Esophagus muscularis mucosa (tissue), 4 donors: ENCODE measurements at places on chromosomes 6 and 20. TPM values are rescaled to one million over a fixed set of nuclear protein-coding genes. Genes with fewer than 3 reads are reported as not detected.

DNA sequence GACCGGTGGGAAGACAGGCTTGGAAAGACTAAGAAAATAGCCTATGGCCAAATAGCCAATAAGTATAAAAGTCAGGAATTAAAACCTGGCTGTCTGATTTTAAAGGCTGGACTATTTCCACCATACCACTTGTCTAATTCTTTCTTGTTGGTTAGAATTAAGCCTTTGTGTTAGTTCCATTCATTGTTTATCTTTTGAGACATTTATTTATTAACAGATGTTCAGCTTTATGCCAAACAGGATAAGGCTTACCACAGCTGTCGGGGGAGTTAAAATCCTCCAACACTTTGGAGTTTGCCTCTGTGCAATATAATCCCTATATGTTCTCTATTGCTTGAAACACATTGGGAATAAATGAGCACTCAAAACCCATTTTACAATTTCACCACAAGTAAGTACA is 208.3 kb downstream of the TMEM200A start:
- DNase-seq = no peak

- no peak for DNase-seq
Observed at GRCh38 chr6:44041461-44042260, 85.6 kb downstream of the MRPL14 start.

Gene EPPIN
- not detected for total RNA-seq

DNA sequence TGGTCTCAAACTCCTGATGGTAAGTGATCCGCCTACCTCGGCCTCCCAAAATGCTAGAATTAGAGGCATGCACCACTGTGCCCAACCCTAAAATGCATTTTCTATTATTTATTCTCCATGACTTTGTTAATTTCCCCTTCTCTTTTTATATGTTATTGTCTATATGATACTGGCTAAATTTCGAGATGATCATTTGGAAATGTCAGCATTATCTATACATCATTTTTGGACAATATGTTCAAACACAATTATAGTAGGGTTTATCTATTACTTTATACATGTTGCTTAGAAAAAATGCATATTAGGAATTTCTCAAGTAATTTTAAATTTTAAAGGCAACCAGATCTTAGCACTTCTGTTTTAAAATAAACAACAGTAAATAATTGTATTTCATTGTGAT is 34.4 kb upstream of the HIVEP1 start:
- DNase-seq = no peak

- no peak for DNase-seq
Observed at GRCh38 chr6:109304284-109305015, 77.8 kb downstream of the CD164 start.

DNA sequence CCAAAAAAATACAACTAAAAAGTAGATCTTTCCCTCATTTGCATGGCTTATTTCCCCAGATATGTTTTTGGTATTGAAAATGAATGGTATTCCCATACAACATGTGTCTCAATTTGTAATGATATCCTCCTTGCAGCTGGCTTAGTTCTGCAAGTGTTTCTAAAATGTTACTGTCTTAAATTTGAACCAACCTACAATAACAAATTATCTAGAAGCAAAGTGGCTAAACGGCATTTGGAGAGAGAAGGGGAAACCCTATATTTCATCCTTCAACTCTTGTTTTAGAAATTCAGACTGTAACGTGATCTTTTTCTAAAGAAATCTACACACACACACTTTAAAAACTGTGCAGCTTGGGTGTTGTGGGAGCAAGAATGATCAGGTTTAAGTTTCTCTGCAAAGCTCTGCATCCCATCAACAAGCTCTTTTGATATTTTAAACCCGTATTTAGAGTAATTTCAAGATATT is 153.0 kb downstream of the SOBP start:
- DNase-seq = no peak

DNA sequence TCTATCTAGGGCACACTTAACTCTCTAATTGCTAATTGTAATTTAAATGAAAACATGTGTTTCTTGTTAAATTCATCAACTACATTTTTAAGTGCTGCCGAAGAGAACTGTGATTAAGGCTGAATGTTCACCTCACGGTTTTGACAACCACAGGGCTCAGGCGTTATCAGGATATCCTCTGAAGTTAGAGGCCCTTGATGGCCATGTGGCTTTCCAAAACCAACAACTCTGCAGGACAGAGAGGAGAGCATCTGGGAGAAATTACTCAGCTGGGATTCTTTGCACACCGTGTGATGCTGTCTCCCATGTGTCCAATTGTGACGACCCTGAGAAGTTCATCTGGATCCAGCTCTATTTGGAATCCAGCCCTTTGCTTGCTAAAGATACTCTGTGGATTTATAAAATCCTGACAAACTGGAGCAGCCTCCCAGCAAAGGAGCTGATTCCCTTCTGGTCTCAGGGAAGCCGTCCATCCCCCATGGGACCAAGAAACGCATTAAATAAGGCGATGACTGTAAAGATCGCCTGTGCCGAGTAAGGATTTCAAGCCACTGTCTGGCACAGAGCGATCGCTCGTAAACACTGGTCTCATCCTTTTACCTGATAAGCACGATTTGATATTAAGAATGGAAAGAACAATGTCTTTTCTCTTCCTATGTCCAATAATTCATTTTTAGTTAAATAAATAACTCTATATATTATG is 401.1 kb downstream of the CD83 start:
- DNase-seq = peak; percentile 78

- DNase-seq = no peak
Observed at GRCh38 chr6:111861431-111861885, 11.8 kb downstream of the FYN start.

GRCh38 chr6:10618409-10618808 is 76.0 kb downstream of the C6orf52 start:
- no peak for DNase-seq

Gene TRIM10
- 0.17 TPM for total RNA-seq

DNA sequence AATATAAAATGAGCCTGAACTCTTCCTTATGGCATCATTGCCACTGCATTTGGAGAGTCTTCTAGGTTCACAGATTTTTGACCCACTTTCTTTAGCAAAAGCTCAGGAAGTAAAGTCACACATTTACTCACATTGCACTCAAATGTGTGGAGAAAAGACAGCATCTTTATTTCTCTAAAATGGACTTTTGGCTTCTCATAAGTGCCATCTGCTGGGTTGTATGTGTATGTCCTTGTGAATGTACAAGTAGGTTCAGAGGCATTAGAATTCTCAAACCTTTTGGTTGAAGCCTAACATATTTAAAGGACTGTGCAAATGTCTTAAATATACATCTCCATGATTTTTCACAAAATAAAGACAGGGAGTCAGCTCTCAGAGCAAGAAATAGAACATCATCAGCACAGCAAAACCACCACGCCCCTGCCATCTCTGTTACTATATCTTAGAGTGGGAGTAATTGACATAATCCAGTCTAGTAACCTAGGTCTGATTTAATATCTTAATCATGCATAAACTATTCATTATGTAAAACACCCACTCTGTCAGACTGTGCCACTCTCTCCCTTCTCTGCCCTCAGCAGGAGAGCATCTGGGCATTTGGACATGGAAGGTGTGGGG is 42.2 kb upstream of the SPTLC3 start:
- no peak for DNase-seq

GRCh38 chr6:33592595-33593413 is 12.7 kb upstream of the BAK1 start:
- no peak for DNase-seq

GRCh38 chr6:56652231-56652630 is 9.5 kb upstream of the DST start:
- no peak for DNase-seq

DNA sequence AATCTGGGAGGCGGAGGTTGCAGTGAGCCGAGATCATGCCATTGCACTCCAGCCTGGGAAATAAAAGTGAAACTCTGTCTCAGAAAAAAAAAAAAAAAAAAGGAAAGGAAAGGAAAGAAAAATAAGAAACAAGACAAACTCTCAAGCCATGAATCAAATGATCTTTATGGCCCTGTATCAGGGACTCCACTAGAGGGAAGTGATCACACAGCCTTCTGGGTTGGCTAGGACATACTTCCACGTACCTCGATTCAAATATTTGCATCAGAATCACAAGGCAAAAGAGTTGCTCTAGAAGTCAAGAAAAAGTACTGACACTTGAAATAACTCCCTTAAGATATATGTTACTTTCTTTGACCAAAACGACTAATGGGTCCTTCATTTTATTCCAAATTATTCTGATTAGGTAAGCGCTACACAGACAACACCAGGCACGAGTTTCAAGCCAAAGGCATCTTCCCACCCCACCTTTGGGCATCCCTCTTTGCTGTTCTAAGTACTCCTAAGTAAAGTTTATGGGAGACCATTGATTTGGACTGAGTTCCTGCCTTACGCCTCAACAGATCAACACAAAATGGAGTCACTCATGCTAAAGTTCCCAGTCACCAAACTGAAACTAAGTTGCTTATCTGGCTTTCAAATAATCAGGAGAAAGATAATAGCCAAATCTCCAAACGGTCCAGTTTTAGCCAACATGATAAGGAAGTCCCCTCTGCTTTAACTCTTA is 77.5 kb upstream of the NT5E start:
- no peak for DNase-seq

Gene FOXC1
- total RNA-seq = 19.7 TPM

Gene FAM83C
- total RNA-seq = not detected

GRCh38 chr20:49501917-49502316 is 19.4 kb upstream of the KCNB1 start:
- DNase-seq = no peak

Gene MEP1A
- total RNA-seq = not detected

- no peak for DNase-seq
Observed at GRCh38 chr6:107495196-107495643, 5.3 kb downstream of the SOBP start.

DNA sequence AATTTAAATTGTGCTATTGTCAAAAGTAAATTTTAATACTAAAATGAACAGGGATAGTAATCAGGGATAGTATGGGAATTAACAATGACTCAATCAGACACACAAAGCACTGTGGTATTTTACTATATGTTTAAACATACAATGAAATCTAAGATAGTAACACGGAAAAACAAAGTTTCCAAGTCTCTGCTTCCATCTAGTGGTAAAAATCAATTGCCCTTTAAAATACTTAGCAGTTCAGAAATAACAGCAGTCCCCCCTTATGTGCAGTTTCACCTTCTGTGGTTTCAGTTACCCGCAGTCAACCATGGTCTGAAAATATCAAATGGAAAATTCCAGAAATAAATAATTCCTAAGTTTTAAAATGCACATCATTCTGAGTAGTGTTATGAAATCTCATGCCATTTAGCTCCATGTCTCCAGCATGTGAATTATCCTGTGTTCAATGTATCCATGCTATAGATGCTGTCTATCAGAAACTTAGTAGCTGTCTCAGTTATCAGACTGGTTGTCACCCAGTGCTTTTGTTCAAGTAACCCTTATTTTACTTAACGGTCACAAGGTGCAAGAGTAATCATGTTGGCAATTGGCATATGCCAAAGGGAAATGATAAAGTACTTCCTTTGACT is 58.5 kb downstream of the AHI1 start:
- no peak for DNase-seq

Gene PKHD1
- total RNA-seq = not detected

DNA sequence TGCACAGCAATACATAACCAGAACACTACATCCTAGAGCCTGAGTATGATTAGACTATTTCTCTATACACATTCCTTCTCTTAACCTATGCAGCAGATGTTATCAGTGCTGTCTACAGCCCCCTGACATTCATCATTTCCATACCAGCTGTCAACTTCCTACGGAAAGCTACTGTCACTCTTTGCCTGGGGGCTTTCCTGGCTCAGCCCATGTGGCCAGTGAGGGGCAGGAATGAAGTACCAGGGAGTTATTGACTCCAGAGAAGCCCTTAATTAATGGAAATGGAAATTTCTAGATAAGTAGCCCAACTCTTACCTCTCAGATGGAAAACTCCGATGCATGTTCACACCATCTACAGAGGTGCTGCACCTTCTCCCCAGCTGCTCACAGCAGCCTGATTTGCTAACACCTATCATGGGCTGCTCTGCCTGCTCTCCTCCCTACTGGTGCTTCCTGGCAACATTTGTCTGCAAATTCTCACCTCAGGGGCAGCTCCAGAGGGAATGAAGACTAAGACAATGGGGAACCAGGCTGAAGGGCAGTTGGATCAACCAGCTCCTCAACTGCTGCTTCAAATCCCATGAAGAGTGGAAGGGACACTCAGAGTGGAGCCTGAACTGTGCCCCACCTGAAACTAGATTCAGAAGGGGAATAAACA is 59.6 kb downstream of the LINC00237 start:
- peak; percentile 91 for DNase-seq

DNA sequence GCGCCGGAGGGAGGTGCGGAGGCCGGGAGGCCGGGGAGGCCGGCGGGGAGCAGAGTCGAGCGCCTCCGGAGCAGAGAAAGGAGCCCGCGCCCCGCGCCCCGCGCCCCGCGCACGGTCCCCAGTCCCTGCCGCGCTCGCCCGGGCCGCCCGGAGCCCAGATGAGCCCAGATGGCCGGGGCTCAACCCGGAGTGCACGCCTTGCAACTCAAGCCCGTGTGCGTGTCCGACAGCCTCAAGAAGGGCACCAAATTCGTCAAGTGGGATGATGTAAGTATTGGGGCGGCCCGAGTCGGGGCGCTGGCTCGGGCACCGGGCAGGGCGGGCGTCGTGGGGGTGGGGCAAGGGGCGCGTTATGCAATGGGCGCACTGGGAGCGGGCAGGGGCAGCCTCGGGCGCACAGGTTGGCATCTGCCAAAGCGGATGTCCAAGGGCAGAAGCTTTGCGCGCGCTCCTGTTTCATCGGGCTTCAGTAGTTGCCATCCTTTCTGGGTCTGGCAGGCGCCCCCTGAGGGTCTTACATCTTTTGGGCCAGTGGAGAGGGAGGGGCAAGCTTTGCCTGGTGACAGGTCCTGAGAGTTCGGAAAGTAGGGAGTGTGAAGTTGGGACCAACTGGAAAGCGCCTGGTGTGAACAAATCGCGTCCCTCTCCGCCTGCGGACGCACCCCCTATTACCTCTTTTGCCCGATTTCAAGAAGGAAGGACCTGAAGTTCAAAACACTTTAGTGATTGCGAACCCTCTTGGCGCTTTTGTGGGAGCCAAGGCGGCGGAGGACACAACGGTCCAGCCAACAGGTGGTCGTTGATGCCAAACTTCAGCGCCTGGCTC is 631 bp downstream of the PLCB1 start:
- DNase-seq = no peak

Gene TMEM74B
- 0.83 TPM for total RNA-seq

Gene NR2E1
- not detected for total RNA-seq

DNA sequence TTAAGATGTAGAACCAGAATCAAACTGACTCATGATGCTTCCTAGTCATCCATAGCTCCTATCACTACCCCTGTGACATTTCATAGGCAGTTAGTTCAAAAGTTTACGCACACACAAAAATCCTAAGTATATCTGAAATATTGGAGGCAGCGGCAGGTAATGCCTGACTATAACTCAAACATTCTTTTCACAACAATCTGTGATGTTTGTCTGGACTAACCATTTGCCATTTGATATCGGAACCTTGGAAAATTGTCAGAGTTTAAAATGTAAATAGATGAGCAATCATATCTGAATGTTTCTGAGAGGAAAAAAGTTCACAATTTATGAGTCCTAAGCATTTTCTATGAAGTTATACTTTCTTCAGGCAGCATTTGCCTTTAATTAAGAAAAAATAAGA is 1078.2 kb downstream of the EPHA7 start:
- DNase-seq = no peak
